LHCN-M2 (cell line): ENCODE measurements at places on chromosomes 3 and 15.

DNA sequence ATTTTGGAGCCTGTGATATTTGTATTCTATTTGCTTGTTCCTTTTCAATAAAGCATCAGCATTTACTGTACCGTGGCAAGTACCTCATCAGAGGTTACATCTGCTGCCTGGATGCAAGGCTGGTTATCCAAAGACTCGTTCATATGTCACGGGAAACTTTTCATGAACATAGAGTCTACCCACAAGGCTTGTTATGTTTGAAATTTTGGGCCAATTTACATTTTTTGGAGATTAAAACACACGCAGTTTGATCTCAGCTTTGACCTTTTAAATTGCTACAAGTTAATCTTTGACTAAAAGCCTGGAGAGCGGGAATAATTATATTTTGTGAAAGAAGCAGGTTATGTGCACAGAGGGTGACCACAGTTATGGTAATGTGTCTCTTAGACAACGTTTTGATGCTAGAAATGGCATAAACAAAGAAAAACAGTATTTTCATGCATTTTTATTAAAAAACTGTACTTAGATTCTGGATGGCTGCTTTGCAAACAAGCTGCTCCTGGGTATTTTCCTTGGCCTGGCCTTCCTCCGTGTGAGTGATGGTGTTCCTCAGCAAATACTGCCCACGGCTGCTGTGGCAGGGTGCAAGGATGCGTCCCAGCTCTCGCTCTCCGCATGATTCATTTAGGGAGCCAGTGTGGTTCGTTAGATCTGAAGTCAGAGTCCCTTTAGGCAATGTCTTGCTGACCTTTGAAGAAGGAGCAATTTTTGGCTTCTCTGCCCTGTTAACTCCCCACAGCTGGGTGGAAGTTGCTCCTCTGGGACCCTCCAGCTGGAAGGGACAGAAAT is 27.1 kb downstream of the CHST2 start:
- no peak for DNase-seq

DNA sequence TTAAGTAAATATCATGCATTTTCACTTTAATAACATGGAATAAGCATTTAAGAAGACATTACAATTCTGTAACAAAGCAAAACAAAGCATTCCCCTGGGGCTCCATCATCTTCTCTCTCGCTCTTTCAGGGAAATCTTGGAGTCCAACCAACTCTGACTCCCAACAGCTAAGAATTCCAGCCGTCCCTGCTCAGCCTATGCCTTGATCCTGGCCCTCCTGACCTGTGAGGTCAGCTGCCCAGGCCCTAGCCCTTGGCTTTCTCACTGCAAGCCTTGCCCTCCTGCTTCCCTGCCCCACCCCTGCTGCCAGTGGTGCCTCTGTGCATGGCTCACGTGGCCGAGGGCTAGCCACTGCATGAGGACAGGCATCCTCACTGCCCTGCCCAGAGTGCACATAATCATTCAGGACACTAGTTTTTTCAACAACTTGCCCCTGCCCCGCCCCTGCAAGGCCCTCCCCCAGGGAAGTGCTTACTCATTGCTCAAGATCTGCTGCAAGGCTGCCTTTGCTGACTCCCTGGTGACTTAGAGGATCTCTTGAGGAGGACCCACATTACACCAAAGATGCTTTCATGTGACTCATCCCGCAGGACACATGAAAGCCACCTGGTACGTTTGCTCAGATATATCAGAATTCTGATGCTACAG is 37.6 kb downstream of the MTMR10 start:
- peak; percentile 92 for DNase-seq

- DNase-seq, result peak; percentile 59
Observed at GRCh38 chr3:178718995-178719635, 182.9 kb downstream of the KCNMB2 start.

- DNase-seq, result peak; percentile 87
Observed at GRCh38 chr3:130963878-130964277, 62.7 kb downstream of the ASTE1 start.

DNA sequence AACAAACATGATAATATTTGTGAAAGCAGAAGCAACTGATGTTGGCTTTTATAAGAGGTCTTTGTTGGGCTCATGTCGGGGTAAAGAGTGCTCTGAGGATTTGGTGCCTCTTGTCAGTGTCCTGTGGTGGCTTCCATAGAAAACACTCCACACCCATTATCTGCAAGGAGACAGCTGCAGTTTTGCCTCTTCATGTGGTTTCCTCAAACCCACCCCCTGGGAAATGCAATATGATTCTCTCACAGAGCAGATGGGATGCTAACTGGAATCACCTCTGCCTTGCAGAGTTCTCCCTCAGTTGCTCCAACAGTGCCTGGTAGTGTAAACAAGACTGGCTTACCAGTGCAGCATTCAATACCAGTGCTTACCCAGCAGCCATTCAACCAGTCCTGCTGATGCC is 771.4 kb upstream of the CFAP20DC start:
- peak; percentile 61 for DNase-seq

- DNase-seq, result peak; percentile 82
Observed at GRCh38 chr15:74375303-74375693, 7.9 kb upstream of the CYP11A1 start.

DNA sequence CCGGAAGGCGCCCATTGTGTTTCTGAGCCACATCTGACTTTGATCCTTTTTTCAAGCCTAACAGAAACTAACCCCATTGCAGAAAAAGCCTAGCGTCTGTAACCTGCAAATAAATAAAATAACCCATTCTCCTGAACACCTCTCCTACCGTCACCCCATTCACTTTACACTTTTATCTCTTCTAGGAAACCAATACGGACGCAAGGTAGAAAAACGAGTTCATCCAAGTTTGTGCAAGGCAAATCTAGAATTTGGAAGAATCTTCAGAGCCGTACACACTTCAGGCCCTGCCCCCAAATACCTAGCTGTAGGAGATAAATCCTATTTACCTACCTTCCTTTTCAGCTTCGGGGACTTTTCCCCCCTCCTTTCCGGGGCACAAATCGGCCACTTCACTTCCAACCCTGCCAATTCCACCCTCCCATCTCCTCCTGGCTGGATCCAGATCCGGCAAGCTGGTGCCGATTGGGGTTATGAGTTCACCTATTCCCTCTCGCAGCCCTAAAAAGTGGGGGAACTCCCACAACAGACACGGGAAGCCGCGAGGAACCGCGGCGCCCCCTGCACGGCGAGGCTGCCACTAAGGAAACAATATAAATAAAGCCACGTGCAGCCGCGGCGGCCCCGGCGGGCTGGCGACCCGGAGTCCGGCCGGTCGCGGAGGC is 987 bp downstream of the PRTG start:
- peak; percentile 32 for DNase-seq

GRCh38 chr15:68830141-68830785 is 9.6 kb upstream of the ANP32A start:
- DNase-seq, result no peak

- peak; percentile 33 for DNase-seq
Observed at GRCh38 chr15:40470423-40471104, at the start of gene CHST14. Gene CHST14, plus strand, starts transcription at chr15:40470984. Its CDS starts 230 bp downstream, at chr15:40471214.

- DNase-seq, result no peak
Observed at GRCh38 chr3:54086652-54087405, 35.5 kb upstream of the CACNA2D3 start.
